ENCODE measurements at places on chromosomes 6 and 20.

DNA sequence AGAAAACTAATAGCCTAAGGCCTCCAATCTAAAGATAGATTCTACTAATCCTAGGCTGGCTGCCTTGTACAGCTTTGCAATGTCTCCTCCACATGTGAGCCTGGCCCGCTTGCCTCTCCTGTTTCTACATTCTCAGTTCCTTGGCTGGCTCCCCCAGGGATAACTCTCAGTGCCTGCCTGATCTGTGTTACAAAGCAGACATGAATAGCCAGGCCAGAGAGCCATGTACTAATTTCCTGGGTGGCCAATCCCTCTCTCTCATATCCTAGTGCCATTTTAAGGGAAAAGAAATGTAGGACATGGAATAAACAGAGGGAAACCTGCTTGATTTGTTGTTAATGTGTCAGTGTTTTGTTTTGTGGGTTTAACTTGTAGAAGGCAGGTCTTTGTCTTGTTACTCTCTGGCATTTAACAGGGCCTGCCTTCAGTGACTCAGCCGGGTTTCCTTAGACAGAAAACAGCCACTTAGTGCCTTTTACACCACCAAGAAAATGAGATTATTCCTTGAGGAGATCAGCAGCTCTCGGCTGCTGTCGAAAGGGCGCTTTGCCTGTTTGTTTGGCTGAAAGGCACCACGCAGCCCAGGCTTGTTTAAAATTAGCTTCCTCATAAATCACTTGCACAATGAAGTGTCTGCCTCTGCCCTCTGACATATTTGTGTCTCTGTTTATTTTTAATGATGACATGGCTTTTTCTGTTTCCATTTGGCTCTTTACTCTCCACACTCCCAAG lies 702.7 kb downstream of the MAFB start:
- no peak for DNase-seq

- no peak for DNase-seq
Measured at GRCh38 chr6:39339868-39340550, 17.5 kb upstream of the KCNK16 start.

- peak; percentile 69 for DNase-seq
Measured at GRCh38 chr6:90350689-90351554, 54.3 kb upstream of the BACH2 start.

GRCh38 chr6:106674541-106675229 lies 45.3 kb downstream of the QRSL1 start:
- no peak for DNase-seq

GRCh38 chr6:78031228-78031627 lies 378.4 kb downstream of the MEI4 start:
- no peak for DNase-seq

- DNase-seq: peak; percentile 13
Measured at GRCh38 chr20:50546729-50547314, 36.6 kb downstream of the PTPN1 start.

DNA sequence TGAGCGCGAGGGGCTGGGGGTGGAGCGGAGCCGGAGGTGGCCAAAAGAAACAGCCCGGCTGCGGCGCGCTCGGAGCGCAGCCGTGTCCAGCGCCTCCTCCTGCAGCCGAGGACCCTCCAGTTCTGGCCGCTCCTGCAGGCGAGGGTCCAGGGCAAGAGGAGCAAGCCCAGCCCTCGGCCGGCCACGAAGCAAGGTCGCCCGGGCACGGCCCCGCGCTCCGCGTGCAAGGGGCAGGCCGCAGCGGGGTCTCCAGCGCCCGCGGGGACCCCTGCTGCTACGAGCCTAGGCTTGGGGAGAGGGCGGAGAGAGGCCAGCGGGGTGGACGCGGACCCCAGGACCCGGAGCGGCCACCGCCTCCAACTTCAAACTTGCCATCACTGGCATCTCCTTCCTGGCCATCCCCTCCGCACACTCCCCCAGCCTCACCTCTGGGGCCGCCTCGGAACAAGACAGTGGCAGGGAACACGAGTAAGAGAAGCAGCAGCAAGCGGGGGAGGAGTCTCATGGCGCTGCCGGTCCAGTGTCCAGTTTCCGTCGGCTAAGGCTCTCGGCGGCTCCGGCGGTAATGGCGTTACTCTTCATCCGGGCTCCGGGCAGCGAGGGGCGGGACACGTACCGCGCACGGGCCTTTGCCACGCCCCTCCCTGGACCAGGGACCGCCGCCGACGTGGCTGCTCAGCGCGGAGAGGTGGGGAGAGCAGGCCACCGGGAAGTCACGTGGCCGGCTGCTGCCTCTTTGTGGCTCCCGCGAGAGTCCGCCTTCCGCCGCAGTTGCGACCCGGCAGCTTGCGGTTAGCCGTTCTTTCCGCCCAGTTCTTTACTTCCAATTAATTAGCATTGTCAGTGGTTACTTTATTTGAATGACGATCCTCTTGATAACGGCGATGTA lies at the start of gene SSR1:
Gene SSR1 (minus strand): TSS at position 584 of the 889 bp plus-strand sequence. CDS start 79 bp downstream, at position 505.
- peak; percentile 86 for DNase-seq

DNA sequence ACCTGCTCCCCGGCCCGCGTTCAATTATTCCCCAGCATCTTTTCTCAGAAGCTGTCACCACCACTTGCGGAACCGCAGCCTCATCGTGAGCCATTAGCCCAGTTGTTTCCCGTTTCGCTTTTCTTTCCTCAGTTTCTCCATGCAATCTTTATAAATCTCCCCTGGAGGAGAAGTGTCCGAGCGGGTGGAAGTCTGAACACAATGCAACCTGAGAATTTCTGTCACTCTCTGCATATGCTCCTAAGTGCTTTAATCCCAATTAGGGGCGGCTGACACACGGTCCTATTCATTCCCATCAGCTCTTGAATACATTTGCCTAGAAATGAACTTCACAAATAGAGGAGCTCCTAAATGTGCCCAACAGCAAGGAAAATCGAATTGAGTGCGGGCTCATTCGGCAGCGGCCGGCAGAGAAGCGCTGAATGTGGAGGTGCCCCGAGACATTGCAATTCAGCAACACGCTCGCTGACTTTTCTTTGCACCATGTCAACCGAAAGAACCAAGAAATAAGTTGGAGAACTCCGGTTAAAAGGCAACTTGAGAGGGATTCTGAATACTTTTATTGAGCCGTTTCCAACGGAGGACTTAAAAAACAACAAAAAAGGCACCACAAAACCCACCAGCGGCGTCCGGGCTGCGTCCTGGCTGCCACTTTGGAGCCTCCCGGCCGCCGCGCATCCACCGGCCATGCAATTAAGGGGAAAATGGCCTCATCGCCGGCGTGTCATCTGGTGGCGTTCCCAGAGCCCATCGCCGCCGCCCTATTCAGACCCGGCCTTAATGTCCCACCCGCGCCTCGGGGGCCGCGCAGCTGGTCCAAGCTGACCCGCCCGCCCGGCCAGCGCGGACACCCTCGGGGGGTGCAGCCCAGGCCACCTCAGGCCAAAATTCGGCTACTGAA lies 3.9 kb upstream of the PRDM13 start:
- no peak for DNase-seq

DNA sequence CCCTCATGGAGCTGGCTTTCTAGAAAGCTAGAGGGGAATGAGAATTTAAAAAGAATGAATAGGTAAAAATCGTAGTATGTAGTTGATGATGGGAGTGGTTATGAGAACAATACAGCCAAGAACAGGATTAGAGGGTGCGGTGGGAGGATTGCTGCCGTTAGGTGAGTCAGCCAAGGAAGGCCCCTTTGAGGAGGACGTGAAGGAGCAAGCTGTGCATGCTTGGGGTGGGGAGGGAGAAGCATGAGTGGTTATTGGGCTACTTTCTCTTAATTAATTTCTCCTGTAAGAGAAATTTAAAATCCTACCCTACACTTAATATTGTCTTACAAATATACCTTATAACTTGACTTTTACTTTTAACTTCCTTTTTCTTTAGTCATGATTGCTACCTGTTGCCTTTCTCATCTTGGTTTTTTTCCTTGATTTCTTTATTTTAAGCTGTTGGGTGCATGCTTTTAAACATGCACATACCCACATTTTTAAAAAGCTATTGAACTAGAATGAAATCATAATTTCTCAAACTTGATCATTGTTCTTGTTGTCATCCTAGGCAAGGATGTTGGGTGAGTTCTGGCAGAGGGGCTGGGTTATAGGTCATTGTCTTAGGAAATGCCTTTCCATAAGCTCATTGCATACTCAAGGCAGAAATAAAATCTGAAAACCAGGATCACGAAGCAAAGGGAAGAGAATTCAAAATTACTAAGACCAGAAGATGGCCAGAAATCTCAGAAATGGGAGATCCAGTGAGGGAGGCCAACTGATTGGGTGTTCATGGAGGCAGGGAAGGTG lies 114.5 kb downstream of the TCP11 start:
- no peak for DNase-seq

DNA sequence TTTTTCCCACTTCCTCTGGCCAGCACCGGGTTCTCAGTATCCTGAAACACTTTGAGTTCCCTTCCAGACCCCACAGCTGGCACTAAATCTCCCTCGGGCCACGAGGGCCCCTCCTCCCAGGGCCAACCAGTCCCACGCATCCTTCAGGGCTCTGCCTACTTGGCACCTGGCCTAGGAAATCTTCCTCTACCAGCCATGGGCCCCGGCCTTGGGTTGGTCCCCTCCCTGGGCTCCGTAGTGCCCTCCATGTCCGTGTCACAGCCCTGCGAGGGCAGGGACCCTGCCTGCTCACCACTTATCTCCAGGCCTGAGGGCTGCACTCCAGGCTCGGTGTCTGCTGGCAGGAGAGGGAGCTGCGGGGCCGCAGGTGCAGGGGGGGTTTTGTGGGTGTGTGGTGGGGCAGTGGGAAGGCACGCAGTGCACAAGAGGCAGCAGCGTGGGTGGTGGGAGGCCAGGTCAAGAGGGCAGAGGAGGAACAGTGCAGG lies 48.8 kb upstream of the CDH22 start:
- DNase-seq: no peak

GRCh38 chr6:131286469-131287040 lies 151.3 kb downstream of the AKAP7 start:
- DNase-seq: no peak

DNA sequence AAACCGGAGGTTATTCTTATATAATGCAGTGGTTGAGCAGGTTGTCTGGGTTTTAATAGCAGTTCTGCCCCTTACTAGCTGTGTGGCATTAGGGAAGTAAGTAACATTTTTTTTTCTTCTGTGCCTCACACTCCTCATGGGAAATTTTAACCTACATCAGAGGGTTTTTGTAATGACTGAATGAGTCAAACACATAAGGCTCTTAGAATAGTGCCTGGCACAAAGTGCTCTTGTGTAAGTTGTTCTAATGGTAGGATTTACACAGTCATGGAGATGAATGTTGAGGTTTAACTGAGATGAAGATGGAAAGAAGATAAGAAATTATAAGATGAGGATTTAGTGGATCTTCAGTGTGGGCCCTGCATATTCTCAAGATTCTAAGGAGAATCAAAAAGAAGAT lies 68.4 kb upstream of the PHIP start:
- no peak for DNase-seq

DNA sequence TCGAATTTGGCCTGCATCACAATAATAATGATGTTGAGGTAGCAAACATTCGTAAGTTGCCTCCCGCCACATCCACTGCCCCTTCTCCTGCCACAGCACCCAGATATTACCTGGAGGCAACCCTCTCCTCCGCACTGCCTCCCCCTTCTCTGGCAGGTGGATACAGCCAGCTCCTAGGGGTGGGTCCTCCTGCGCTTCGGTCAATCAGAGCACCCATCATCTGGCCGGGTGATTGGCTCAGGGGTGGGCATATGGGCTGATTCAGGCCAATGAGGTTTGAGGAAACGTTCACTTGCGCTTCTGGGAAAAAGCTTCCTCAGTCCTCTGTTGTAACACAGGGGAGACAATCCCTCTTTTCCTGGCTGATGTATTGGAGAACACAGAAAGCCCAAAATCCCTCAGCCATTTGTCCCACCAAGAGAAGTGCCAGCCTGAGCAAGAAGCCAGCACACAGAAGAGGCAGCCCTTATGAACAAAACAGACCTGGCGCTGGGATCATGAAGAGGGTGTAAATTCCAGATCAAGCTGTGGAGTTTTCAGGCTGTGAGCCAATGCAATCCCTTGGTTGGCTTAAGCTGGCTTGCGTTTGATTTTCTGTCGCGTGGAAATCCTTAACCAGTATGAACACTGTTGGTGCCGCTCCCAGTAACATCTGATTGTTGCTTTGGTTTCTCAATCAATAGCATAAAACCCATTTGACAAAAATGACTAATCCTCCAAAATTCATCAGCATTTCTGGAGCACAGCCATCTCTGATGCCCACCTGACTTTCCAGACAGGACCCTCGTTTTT lies 82.2 kb downstream of the PRDM1 start:
- no peak for DNase-seq

GRCh38 chr6:156916130-156916801 lies 139.1 kb downstream of the ARID1B start:
- no peak for DNase-seq

- DNase-seq: no peak
Measured at GRCh38 chr6:109304284-109305015, 77.8 kb downstream of the CD164 start.

- DNase-seq: no peak
Measured at GRCh38 chr6:36217188-36217587, 20.6 kb downstream of the BRPF3 start.

GRCh38 chr6:45388328-45388727 lies 10.6 kb upstream of the SUPT3H start:
- no peak for DNase-seq

DNA sequence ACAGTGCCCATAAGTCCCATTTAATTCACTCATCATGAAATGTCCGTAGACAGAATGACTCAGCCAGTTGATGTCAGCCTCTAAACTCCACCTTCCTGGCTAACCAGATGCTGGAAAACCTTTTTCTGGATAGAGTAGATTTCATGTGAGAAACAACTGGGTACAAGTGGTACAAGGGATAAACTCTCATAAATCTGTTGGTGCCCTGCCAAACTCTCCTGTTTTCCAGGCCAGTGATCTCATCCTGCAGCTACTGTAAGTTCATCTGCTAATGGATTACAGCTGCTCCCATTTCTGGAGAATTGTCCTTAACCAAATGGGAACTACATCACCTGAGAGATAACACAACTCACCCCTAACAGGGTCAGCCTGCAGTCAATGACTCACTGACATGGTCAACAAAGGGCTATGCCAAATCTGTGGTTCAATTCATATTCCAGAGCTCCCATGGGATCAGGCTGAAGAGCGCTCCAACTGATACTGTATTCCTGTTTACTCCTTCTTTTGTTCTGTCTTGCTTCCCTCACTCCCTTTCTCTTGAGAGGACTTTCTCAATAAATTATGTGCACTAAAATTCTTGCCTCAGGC lies 210.1 kb upstream of the HDDC2 start:
- DNase-seq: no peak

- DNase-seq: no peak
Measured at GRCh38 chr6:7758456-7758855, 32.6 kb downstream of the BMP6 start.

- DNase-seq: no peak
Measured at GRCh38 chr6:163759542-163759941, 345.0 kb downstream of the QKI start.

DNA sequence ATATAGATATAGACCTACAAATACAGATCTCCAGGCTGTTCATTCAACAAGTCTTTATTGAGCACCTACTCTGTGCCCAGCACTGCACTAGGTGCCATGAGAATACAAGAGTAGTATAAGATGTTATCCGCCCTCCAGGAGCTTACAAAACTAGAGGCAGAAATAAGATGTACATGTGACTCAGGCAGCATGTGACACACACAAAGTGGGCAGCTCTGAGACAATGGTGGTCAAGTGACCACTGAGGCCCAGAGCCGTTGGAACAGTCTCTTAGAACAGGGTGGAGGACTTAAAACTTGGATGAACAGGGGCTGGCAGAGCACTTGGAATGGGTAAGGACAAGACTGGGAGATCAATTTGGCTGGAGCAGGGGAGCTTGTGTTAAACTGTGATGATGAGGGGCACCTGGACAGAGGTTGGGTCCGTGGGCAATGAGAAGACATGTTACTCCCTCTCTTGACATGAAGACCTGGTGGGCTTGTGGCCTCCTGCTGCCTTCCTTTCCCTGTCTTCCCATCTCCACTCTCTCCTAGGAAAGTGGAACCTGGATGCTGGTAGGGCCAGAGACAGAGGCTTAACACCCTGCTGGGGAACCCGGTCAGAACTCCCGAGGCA lies 21.2 kb downstream of the TRIM15 start:
- no peak for DNase-seq

Data from central memory CD4-positive, alpha-beta T cell (primary cell).